ENCODE measurements at places on chromosomes 4 and X.

- DNase-seq: no peak
Observed at GRCh38 chr4:186204103-186204559, 12.8 kb downstream of the CYP4V2 start.

GRCh38 chrX:9662148-9662547, 103.5 kb downstream of the GPR143 start:
- no peak for DNase-seq

- DNase-seq: no peak
Observed at GRCh38 chr4:25856756-25857155, 6.0 kb downstream of the SEL1L3 start.

DNA sequence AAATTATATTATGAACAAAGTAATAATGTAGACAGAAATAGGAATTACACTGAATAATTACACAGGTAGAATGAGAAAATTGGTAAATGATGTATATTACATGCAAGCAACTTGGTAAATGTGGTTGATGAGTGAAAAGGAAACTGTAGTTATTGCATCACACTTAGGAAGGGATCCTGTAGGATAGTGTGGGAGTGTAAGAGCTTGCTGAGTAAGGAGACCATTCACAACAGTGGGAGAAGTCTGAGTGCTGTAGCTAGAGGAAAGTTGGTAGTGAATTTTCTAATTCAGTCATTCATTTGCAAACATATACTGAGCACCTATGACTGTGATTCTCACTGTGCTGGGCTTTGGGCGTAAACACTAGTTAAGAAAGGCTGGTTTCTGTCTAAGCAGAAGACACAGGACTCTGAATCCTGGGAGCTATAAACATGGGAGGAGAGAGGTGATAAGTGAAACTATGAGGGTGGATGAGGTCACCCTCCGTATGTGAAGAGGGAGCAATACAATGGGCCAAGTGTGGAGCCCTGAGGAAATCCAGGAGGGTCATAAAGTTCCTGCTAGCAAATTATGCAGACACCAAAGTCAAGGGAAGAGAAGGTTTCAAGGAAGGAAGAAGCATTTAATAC, 14.2 kb upstream of the CPE start:
- no peak for DNase-seq

GRCh38 chr4:1072830-1073446, 40.4 kb downstream of the RNF212 start:
- peak; percentile 82 for DNase-seq

GRCh38 chr4:118335324-118335723, 17.5 kb downstream of the PRSS12 start:
- no peak for DNase-seq

- DNase-seq: peak; percentile 54
Observed at GRCh38 chr4:167233685-167234315, 494 bp downstream of the SPOCK3 start.

- no peak for DNase-seq
Observed at GRCh38 chrX:24996096-24996709, 19.6 kb downstream of the ARX start.

DNA sequence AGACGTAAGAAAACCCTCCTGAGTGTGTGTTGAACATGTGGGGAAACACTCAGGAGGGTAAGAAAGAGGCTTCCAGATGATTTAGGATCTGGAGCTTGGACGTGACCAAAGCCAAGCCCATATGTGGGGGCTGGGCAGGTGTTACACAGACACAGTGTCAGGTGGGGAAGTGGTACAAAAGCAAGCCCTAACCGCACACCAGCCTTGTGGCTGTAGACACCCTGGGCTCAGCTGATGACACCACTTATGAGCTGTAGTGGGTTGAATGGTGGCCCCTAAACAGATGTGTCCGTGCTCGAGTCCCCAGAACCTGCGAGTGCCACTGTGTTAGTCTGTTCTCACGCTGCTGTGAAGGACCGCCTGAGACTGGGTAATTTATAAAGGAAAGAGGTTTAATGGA, 25.0 kb upstream of the NSG1 start:
- no peak for DNase-seq

DNA sequence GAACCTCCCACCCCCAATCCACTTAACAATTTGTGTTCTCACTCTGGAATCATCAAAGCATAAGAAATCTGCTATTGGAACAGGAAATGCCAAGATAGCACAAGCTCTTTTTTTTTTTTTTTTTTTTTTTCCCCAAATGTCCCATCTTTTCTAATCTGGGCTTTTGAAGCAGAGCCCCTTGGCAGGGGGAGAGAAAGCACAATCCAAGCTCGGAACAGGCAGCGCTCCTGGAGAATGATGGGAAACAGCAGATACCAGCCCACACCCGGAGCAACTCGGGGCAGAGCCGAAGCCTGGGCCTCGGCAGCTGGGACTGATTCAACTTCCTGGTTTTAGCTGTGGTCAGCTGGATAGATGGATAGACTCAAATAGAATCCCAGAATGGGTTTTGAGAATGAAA, 235.1 kb downstream of the QDPR start:
- no peak for DNase-seq

DNA sequence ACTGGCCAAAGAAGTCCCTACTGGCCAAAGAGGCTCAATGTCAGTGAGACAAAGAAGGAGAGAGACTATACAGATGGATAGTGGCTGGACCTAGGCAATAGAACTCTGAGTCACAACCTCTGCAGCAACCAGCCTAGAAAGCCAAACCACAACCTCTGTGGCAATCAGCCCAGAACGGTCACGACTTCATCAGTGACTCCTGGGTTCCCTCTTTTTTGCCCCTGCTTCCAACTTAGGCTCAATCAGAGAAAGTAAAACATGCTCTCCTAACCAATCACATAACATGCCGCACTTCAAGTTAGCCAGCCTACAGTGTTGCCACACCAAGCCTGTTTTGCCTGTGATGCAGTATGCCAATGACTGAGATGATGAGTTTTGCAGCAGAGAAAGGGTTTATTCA, 203.4 kb downstream of the ANAPC10 start:
- DNase-seq: no peak

DNA sequence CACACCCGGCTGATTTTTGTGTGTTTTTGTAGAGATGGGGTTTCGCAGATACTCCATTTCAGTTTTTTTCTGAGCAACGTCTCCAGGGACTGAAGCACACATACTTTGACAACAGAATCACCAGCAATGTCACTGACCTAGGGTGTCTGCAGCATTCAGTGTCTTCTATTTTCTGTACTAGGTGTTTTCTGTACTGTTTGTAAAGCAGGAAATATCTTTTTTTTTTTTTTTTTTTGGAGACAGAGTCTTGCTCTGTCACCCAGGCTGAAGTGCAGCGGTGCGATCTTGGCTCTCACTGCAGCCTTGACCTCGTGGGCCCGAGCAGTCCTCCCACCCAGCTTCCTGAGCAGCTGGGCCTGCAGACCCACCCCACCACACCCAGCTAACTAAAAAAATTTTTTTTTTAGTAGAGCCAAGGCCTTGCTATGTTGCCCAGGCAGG, 8.9 kb downstream of the ADD1 start:
- no peak for DNase-seq

- no peak for DNase-seq
Observed at GRCh38 chr4:56575820-56576429, 70.3 kb downstream of the ARL9 start.

GRCh38 chrX:119999087-119999634, 55.6 kb upstream of the NKAP start:
- no peak for DNase-seq

GRCh38 chr4:98657531-98658286, 702 bp downstream of the TSPAN5 start:
- peak; percentile 82 for DNase-seq

DNA sequence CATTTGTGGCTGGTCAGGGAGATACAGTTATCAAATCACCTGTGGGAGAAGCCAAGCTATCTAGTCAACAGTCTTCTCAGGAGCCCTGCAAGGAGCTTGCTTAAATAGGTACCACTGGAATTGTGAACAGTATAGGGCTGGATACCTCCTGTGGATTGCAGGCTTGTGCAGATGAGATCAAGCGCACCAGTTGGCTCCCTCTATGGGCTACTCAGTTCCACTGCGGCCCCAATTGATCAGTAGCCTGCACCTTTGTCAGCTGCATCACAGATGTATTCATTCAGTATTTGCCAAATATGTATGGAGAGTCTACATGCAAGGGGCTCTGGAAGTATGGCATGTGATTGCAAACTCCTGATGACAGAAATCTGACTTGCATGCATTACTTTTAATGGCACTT, 28.6 kb downstream of the TEX13A start:
- DNase-seq: peak; percentile 25

DNA sequence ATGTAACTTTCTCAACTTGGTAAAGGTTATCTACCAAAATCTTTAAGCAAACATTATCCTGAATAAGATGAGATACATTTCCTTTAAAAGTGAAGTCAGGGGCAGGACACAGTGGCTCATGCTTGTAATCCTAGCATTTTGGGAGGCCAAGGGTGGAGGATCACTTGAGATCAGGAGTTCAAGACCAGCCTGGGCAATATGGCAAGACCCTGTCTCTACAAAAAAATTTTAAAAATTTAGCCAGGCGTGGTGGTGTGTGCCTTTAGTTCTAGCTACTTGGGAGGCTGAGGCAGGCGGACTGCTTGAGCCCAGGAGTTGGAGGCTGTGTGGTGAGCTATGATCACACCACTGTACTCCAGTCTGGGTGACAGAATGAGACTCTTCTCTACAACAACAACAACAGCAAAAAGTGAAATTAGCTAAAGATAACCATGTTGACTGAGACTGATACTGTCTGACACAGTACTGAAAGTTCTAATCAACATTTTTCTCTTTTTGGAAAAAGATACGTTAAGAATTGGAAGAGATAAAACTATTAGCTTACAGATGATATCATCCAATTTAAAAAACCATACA, 4.9 kb downstream of the DCAF16 start:
- no peak for DNase-seq

GRCh38 chrX:39156051-39156450, 354.8 kb downstream of the MID1IP1 start:
- no peak for DNase-seq

DNA sequence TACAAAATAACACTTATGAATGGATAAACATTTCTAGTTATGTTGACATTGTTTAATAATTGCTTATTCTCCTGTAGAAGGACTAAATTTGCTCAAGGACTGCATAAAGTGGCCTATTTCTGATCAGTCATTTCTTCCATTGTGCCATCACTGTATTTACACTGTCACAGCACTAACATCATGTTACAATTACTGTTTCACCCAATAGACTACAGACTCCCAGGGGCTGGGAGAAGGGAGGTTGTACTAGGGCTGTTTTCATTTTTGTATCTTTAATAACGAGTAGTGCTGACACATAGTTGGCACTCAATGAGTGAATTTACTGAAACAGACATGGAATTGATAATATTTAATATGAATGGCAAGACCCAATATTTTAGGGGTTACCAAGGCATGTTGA, 139.5 kb downstream of the SLC10A7 start:
- no peak for DNase-seq

DNA sequence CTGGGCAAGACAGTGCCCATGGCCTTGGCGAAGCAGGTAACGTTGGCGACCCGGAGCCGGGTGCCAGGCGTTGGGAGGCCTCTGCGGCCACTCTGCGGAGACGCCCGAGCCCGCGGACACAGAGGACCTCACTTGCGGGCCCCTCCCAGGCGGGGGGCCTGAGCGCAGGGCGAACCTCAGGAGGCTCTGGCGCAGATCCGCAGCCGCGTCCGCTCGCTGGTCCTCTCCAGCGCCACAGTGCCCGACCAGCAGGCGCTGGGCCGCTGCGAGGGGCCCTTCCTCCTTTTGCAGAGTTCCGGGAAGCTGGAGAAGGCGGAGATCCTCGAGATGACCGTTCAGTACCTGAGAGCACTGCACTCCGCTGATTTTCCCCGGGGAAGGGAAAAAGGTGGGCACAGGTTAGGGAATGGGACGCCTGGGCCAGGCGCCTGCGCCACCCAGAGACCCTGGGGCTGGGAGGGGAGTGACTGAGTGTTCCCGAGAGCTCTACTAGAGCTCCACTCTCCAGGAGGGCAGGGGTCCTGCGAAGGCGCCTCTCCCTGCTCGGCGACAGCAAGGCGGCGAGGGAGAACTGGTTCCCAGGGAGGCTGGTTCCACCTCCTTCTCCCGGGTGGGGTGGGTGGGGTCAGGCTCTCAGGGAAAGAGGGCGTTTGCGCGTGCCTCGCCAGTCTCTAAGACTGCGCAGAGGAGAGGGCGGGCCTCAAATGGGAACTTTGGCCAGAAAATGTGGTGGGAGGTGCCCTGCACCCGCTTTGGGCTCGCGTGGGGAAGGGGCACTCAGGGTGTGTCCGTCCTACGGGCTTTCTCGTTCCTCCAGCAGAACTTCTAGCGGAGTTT, 1.4 kb downstream of the HELT start:
- DNase-seq: no peak

GRCh38 chrX:115297189-115297588, 7.7 kb downstream of the LUZP4 start:
- DNase-seq: no peak

DNA sequence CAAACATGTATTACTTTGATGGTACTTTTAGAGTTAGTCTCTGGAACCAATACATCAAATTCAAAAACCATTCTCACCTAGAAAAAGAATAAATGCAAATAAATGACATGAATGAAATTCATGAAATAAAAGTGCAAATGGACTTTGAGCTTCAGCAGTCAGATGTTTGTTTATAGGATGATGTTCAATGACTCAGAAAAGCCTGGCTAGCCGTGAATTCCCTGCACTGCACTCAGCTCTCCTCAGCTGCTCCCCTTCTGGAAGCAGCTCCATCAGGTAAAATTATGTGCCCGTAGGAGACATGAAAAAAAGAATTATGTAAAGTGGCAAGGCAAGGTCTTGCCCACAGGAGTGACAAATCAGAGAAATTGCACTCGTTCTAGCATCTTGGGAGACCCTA, 390.6 kb downstream of the GPM6A start:
- no peak for DNase-seq

GRCh38 chr4:186158021-186158813, 33.1 kb upstream of the CYP4V2 start:
- no peak for DNase-seq

- DNase-seq: peak; percentile 77
Observed at GRCh38 chrX:136953867-136954787, 73.6 kb upstream of the RBMX start.

DNA sequence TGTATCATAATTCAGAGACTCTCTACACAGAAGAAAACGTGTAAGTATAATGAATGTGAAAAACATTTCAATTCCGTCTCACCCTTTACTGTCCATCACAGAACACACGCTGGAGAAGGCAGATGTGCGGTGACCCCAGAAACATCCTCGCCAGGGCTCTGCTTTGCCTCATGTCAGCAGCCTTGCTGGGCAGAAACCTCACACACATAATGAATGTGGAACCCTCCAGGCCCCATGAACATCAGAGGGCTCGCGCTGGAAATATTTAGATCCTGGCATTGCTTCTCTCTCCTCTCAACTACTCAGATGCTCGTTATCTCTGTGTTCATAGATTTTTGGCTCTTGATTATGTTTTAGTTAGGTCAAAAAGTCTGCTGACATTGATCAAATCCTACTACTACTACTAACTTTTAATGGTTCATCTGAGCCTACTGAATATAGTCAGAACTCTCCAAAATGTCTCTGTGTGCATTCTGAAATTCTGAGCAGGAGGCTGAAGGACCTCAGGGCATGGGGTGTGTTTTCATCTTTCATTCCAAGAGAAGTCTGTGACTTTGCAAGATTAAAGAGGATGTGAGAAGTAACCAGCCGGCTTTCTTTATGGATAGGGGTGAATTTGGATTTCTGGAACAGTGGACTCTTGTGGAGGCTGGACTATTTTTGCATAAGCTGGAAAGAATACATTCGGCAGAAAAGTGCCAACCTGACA, 27.0 kb downstream of the SMIM43 start:
- no peak for DNase-seq

GRCh38 chr4:111957116-111957515, 188.1 kb upstream of the FAM241A start:
- no peak for DNase-seq

Data from WERI-Rb-1 (cell line).